ENCODE measurements at places on chromosomes 4 and X.

DNA sequence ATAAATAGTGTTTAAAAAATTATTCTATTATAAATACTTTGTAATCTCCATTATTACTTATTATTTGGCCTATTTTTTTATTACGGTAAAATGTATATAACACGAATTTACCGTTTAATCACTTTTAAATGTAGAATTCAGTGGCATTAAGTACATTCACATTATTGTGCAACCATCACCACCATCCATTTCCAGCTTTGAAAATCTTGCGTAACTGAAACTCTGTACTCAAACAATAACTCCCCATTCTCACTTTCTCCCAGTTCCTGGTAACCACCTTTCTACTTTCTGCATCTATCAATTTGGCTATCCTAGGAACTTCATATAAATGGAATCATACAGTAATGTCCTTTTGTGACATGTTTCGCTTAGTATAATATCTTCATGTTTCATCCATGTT is 45.7 kb downstream of the PASD1 start:
- no peak for DNase-seq
- no peaks in the 10 kb centered on the region for H3K4me1 ChIP-seq
- no peaks in the 10 kb centered on the region for H3K36me3 ChIP-seq

GRCh38 chrX:23478561-23478960 is 143.9 kb downstream of the PTCHD1 start:
- H3K4me3 ChIP-seq, result no peak overlapping the region
- peaks cover 3% of the 10 kb centered on the region for H3K36me3 ChIP-seq
- peaks cover 3% of the 10 kb centered on the region for H3K4me1 ChIP-seq

GRCh38 chrX:132463411-132463810 is 25.4 kb downstream of the MBNL3 start:
- no peak overlapping the region for H3K4me3 ChIP-seq
- H3K27me3 ChIP-seq, result no peaks in the 10 kb centered on the region
- DNase-seq, result no peak
- H3K4me1 ChIP-seq, result no peaks in the 10 kb centered on the region
- H3K36me3 ChIP-seq, result no peaks in the 10 kb centered on the region

DNA sequence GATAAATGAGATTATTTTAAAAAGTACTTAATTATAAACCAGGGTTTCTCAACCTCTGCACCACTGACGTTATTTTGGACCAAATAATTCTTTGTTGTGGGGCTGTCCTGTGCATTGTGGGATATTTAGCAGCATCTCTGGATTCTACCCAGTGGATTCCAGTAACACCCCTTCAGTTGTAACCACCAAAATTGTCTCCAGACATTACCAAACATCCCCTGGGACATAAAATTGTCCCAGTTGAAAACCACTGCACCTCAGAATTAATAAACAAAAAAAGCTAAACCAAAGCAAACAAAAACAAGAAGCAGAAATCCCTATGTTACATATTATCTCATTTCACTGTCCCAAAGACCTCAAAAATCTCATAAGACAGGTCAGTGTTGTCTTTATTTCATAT is 54.2 kb upstream of the GIMD1 start:
- peaks cover 1% of the 10 kb centered on the region for H3K27me3 ChIP-seq
- H3K4me1 ChIP-seq, result peaks cover 2% of the 10 kb centered on the region
- H3K27ac ChIP-seq, result no peak overlapping the region
- no peaks in the 10 kb centered on the region for H3K36me3 ChIP-seq

GRCh38 chr4:147524601-147525000 is 43.7 kb downstream of the EDNRA start:
- H3K27me3 ChIP-seq, result no peaks in the 10 kb centered on the region
- H3K27ac ChIP-seq, result no peak overlapping the region
- H3K4me1 ChIP-seq, result no peaks in the 10 kb centered on the region
- DNase-seq, result no peak
- H3K4me3 ChIP-seq, result no peak overlapping the region

DNA sequence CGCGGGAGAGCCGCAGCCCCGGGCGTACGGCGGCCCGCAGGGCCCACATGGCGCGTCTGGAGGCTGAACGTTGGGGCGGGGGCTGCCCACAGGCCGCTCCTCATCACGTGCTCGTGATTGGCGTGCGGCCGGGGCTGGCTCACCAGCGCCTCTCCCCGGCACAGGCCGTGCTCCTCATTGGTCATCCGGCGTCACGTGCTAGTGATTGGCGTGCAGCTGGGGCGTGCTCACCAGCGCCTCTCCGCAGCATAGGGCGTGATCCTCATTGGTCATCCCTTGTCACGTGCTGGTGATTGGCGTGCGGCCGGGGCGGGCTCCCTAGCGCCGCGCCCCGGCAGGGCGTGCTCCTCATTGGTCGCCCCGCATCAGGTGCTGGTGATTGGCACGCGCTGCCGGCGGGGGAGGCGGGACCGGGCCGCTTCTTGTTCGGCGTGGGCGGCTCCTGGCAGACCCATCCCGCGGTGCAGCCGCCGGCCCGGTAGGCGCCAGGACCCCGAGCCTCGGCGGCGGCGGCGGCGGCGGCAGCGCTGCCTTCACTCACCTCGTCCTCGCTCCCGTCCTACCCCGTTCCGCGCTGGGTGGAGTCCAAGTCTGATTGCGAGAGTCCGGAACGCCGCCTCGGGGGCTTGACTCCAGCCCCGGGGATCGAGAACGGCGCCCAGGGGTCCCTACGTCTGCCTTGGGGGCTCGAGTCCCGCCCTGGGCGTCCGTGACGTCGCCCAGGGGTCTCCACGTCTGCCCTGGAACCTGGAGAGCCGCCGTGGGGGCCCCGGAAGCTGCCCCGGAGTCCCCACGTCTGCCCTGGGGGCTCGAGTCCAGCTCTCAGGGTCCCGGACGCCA is at the start of gene GTPBP6:
Gene GTPBP6, minus strand, starts transcription at position 58 of the 840 bp plus-strand sequence. Its CDS starts 9 bp downstream, at position 49.
- peak within 1 kb of the TSS; percentile 92 for H3K27ac ChIP-seq
- H3K4me1 ChIP-seq, result peaks cover 11% of the 10 kb centered on the region
- DNase-seq, result peak; percentile 97
- H3K4me3 ChIP-seq, result peak within 1 kb of the TSS; percentile 98

DNA sequence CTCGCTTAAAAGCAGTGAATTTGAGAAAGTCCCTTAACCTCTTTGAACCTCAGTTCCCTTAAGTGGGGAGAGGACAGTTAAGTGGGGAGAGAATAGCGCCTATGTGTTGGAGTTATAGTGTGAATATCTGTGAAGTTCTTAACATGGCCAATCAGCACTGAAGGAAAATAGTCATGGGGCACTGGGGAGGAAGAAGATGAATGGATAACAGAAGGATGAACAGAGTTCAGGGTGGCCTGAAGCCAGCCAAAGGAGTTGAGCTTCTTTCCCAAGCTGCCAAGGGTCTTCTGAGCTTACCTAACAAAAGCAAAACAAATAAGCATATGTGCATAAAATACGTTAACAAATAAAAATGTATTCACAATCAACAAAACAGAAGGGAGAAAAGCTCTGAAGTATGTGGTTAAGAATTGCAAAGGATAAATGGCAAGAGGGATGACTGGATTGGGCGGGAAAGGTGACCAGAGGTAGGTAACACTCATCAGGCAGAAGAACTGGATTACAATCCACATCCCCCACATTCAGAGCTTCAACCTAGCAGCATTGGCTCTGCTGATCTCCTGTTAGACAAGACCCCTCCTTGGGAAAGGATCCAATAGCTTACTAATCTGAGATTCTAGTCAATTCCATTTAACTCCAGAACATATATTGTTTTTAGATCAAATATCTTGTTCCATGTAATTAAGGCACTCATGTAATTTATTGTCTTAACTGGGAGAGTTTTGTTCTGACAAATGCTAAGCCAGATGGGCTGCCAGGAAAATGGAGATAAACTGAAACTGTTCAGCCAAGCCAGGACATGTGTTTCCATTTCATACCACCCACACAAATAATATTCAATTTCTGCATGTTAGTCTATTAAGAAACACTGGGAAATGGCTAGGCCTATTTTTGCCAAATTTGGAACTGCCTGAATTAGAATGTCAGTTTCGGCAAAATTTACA is 221.2 kb downstream of the LDB2 start:
- no peak overlapping the region for H3K4me3 ChIP-seq
- H3K27me3 ChIP-seq, result peaks cover 4% of the 10 kb centered on the region
- H3K27ac ChIP-seq, result peak overlapping the region; percentile 17
- DNase-seq, result no peak
- peaks cover 16% of the 10 kb centered on the region for H3K36me3 ChIP-seq
- peaks cover 40% of the 10 kb centered on the region for H3K4me1 ChIP-seq

DNA sequence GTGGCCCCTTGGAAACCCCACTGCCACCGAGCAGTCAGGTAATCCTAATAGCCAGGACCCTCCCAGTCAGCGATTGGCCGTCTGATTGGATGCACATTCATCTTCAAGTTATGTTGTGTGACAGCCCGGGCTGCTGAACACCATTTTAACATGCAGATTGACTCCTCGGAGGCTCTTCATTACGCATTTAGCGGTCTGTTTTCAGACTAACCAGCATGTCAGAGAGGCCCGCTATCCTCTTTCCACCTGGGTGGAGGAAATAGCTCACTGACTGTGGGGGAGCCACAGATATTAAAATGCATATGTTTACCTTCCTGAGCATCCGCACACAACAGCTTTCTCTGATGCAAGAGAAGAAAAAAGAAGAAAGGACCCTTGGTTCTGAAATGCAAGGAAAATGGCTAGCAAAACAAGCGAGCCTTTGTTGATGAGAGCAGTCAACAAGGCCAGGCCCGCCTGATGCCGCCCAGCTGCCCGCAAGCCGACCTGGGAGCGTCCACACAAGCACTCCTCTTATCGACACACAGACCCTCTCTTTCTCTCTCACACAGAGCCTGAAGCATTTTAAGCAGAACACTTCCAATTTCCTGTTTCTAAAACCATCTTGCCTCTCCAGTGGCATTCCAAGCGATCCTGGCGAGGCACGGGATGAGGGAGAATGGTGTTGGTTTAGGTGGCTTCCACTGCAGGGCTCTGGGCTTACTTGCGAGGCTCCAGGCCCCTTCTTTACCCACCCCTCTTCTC is 118.3 kb downstream of the MGST2 start:
- peaks cover 9% of the 10 kb centered on the region for H3K27me3 ChIP-seq
- peak overlapping the region; percentile 54 for H3K4me3 ChIP-seq
- peaks cover 37% of the 10 kb centered on the region for H3K4me1 ChIP-seq
- H3K27ac ChIP-seq, result peak overlapping the region; percentile 77
- peaks cover 5% of the 10 kb centered on the region for H3K36me3 ChIP-seq

GRCh38 chrX:13397878-13398818 is 78.3 kb upstream of the ATXN3L start:
- H3K4me3 ChIP-seq, result no peak overlapping the region
- no peaks in the 10 kb centered on the region for H3K4me1 ChIP-seq
- H3K27ac ChIP-seq, result no peak overlapping the region

- no peak overlapping the region for H3K27ac ChIP-seq
- no peak overlapping the region for H3K4me3 ChIP-seq
- no peaks in the 10 kb centered on the region for H3K36me3 ChIP-seq
- peaks cover 4% of the 10 kb centered on the region for H3K4me1 ChIP-seq
- no peak for DNase-seq
Observed at GRCh38 chr4:186109245-186109644, 4.7 kb downstream of the FAM149A start.

DNA sequence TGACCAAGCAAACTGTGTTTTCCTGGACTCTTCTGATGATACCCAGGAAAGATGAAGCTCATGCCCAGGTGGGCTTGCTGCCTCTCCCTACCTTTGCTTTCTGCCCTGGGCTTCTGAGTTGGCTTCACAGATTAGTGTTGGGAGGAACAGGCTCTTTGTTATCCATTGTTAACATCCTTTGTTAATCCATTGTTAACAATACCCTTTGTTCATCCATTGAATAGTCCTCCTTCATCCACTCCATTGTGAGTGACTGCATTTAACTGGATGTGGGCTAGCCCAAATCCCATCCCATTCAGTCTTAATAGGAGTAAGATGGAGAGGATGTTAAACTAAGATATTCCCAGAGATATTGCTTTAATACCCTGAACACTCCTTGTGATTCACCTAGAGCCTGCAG is 199.0 kb upstream of the LNX1 start:
- DNase-seq, result no peak
- peaks cover 11% of the 10 kb centered on the region for H3K4me1 ChIP-seq
- no peaks in the 10 kb centered on the region for H3K27me3 ChIP-seq
- H3K27ac ChIP-seq, result no peak overlapping the region

GRCh38 chr4:94410678-94411206 is 41.0 kb upstream of the PDLIM5 start:
- no peak overlapping the region for H3K27ac ChIP-seq
- no peaks in the 10 kb centered on the region for H3K36me3 ChIP-seq
- H3K27me3 ChIP-seq, result peaks cover 2% of the 10 kb centered on the region
- H3K4me3 ChIP-seq, result no peak overlapping the region
- no peak for DNase-seq
- peaks cover 6% of the 10 kb centered on the region for H3K4me1 ChIP-seq

DNA sequence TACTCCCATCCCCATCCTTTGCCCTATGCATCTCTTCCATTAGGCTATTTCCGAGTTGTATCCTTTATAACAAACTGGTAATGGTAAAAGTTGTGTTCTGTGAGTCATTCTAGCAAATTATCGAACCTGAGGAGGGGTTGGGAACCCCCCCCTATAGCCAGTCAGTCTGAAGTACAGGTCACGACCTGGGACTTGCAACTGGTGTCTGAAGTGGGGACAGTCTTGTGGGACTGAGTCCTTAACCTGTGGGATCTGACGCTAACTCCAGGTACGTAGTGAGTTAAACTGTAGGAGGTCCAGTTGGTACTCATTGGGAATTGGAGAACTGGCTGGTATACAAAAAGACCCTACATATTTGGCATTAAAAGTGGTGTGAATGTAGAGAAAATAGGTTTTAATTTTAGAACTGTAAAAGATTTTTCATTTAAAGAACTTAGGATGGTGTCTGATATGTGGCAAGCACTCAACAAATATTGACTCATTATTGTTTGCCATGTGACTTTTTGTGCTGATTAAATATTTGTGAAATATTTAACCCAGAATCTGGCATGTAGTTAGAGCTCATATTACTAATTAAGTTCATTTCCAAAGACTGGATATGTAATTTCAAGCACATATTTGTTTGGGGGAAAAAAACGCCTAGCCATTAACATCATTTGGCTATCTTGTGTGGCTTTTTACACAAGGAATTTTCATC is 50.7 kb downstream of the CHST7 start:
- peaks cover 33% of the 10 kb centered on the region for H3K4me1 ChIP-seq
- peaks cover 3% of the 10 kb centered on the region for H3K27me3 ChIP-seq
- H3K36me3 ChIP-seq, result no peaks in the 10 kb centered on the region
- no peak for DNase-seq

DNA sequence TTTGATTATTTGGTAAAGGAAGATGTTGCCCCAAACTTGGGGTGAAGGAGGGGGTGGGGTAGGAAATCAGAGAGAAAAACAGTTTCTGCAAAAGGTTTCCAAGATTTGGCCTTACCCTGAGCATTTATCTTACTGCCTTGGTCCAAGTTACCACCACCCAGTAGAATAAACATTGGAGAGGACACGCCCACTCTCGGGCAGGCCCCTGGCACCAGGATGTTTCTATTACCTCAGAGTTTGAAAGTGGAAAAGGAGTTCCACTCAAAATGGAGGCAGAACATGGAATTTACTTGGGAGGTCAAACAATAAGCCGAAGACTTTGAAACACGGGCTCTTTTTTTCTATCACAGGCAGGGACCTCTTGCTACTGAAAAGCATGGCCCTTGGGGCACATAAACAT is 113.7 kb downstream of the CHRNA9 start:
- H3K4me3 ChIP-seq, result no peak overlapping the region
- H3K4me1 ChIP-seq, result no peaks in the 10 kb centered on the region
- no peaks in the 10 kb centered on the region for H3K27me3 ChIP-seq
- H3K27ac ChIP-seq, result no peak overlapping the region
- no peak for DNase-seq

- H3K27me3 ChIP-seq, result no peaks in the 10 kb centered on the region
- no peaks in the 10 kb centered on the region for H3K36me3 ChIP-seq
Observed at GRCh38 chr4:99965674-99966350, 15.7 kb upstream of the H2AZ1 start.
